AG04450 (cell line): ENCODE measurements at places on chromosomes 16 and 17. TPM values are rescaled to one million over a fixed set of nuclear protein-coding genes. Genes with fewer than 3 reads are reported as not detected.

TPPP3 gene
- polyA plus RNA-seq = 1.5 TPM in 2 replicates

SULT1A1 gene
- 1.6 and 2.1 TPM in 2 replicates for polyA plus RNA-seq

ALOX12B gene
- not detected in 2 replicates for polyA plus RNA-seq

USP43 gene
- not detected in 2 replicates for polyA plus RNA-seq

AGRP gene
- not detected in 2 replicates for polyA plus RNA-seq

HLF gene
- polyA plus RNA-seq = not detected in 2 replicates

TBCD gene
- 28.5 and 39.8 TPM in 2 replicates for polyA plus RNA-seq

MT1M gene
- 0.10 and 0.38 TPM in 2 replicates for polyA plus RNA-seq

SLC5A10 gene
- not detected in 2 replicates for polyA plus RNA-seq

TRIM72 gene
- polyA plus RNA-seq = not detected in 2 replicates

PRR35 gene
- not detected in 2 replicates for polyA plus RNA-seq

ASGR2 gene
- not detected in 2 replicates for polyA plus RNA-seq

OGFOD1 gene
- polyA plus RNA-seq = 65.5 and 89.0 TPM in 2 replicates

MFAP4 gene
- polyA plus RNA-seq = 122 and 230 TPM in 2 replicates

CSH1 gene
- polyA plus RNA-seq = not detected in 2 replicates

NOS2 gene
- polyA plus RNA-seq = not detected in 2 replicates

SYNGR3 gene
- 1.8 and 2.3 TPM in 2 replicates for polyA plus RNA-seq

ZNF629 gene
- 5.1 and 8.0 TPM in 2 replicates for polyA plus RNA-seq

MLKL gene
- polyA plus RNA-seq = 4.1 and 5.8 TPM in 2 replicates

DNAAF8 gene
- 0.89 and 1.6 TPM in 2 replicates for polyA plus RNA-seq

BRIP1 gene
- 3.4 and 5.0 TPM in 2 replicates for polyA plus RNA-seq

TMC5 gene
- polyA plus RNA-seq = not detected in 2 replicates

RNF157 gene
- 1.6 and 1.8 TPM in 2 replicates for polyA plus RNA-seq

STH gene
- not detected in 2 replicates for polyA plus RNA-seq

SAMD14 gene
- polyA plus RNA-seq = 3.5 and 5.3 TPM in 2 replicates

OR4D1 gene
- not detected in 2 replicates for polyA plus RNA-seq

RNPS1 gene
- 95.3 and 99.9 TPM in 2 replicates for polyA plus RNA-seq

FAM171A2 gene
- polyA plus RNA-seq = 5.3 and 8.0 TPM in 2 replicates

KRT13 gene
- 0.05 TPM in 1 of 2 replicates, not detected in the other for polyA plus RNA-seq

GALR2 gene
- polyA plus RNA-seq = 0.06 TPM in 1 of 2 replicates, not detected in the other

CD300C gene
- polyA plus RNA-seq = not detected in 2 replicates

RPS6KB1 gene
- polyA plus RNA-seq = 19.1 and 21.9 TPM in 2 replicates

OTOP2 gene
- polyA plus RNA-seq = not detected in 2 replicates

KRT25 gene
- polyA plus RNA-seq = not detected in 2 replicates

NPIPB8 gene
- 0.69 and 0.81 TPM in 2 replicates for polyA plus RNA-seq

CD300LB gene
- polyA plus RNA-seq = not detected in 2 replicates

CHD9NB gene
- polyA plus RNA-seq = 1.2 and 1.4 TPM in 2 replicates

MILR1 gene
- 5.1 and 5.4 TPM in 2 replicates for polyA plus RNA-seq

RNF222 gene
- polyA plus RNA-seq = not detected in 2 replicates

CDRT15 gene
- not detected in 2 replicates for polyA plus RNA-seq

C16orf82 gene
- not detected in 2 replicates for polyA plus RNA-seq

CASKIN1 gene
- polyA plus RNA-seq = 0.01 and 0.02 TPM in 2 replicates
